Stimulated activated CD8-positive, alpha-beta memory T cell treated with anti-CD3 and anti-CD28 coated beads, Interleukin-15, amount 100 ng/mL, for 4 hours (primary cell): ENCODE measurements at places on chromosomes 11 and 22.

DNA sequence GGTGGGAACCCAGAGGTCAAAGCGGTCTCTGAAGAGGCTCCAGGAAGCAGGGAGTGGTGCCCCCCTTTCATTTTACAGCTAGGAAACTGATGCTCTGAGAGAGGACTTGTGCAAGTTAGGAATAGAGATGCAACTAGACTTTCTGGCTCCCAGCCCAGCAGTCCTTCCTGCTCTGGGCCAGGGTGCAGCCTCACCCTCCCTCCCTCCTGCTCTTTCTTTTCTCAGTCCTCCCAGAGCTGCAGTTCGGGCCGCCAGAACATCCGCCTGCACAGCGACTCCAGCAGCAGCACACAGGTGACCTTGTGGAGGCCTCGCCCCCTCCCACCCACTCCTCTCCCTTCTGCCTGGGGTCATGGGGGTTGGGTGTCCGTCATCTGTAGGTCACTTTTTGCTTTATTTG, 51.5 kb downstream of the LHFPL7 start:
- no peak for DNase-seq

- DNase-seq = no peak
These were observed 4.4 kb downstream of the FBXO7 start for GRCh38 chr22:32478994-32479393.

DNA sequence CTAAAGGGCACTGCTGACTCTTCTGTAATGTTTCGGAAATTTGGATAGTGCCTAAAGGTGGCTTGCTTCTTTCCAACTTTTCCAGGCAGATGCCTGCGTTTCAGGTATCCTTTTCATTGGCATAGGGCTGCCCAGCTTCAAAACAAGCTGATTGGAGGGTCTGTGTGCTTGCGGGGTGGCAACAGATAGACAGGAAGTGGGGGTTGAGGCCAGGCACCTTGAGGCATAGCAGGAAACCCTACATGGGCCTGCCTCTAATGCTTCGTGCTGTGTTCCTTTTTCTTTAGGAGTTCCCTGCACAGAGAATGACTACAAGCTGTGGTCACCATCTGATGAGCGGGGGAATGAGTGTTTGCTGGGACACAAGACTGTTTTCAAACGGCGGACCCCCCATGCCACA, 92.2 kb upstream of the SORL1-AS1 start:
- no peak for DNase-seq

- DNase-seq = no peak
These were observed 5.9 kb upstream of the SLC22A12 start for GRCh38 chr11:64585150-64585549.

- no peak for DNase-seq
These were observed 689 bp downstream of the RAB39A start for GRCh38 chr11:107928767-107929507.

DNA sequence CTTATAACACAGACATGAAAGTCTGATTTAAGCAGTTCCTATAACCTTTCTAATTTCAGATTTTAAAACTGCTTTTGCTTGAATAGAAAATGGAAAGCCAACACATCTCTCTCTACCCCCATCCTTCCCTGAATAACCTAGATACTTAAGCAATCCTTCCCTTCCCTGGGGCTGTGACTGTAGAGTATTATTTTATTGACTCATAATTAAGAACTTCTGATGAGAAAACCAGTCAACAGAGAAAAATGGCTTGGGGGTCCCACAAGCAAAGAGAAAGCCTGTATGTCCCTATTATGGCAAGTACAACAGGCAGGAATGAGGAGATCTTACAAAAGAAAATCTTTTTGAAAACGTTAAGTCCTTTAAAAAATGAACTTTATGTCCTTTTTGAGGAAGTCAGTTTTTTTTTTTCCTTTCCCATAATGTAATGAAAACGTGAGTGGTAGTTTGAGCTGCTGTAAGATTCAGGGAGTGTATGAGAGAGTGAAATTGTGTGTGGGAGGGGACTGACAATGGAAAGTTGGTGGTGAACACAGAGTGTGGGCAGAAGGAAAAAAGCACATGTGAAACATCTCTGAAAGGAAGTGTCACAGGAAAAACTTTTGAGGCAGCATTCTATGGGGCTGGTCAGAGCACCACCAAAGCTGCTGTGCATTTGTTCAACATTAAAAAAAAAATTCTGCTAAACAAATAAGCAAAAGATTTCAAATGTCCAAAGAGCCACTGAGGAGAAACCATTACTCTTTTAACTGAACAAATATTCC, 154.6 kb downstream of the MAML2 start:
- no peak for DNase-seq

DNA sequence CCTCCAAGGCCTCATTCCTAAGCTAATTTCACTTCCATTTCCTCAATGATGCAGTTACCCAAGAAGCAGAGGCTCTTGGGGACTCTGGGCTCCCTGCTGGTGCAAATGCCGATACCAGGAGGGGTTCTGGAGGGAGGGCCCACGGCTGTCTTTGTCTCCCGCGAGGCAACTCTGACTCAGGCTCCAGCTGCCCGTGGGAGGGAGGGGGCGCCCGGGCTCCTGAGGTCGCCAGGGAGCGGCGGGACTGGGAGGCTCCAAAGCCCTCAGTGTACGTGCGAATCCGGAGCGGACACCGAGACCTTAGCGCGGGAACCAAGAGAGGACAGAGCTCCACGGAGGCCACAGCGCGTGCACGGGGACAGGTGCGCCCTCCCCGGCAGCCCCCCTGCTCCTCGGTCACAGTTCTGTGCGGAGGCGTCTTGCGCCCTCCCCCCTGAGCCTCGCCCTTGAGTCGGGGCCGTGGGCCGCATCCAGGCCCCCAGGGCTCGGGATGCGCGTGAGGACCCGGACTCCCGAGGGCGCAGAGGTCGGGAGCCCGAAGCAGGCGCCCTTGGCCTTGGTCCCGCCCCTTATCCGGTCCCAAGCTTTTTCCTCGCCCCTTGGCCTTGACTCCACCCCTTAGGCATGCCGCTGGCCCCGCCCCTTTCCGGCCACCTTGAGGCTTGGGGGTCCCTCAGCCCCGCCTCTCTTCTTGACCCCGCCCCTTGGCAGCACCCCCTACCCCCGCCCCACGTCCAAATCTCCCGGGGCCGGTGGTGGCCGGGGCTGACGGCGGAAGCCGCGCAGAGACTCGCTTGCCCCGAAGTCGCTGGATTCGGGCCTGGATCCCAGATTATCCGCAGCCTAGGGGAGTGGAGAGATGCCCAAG, 4.7 kb upstream of the SHISA8 start:
- DNase-seq = no peak

DNA sequence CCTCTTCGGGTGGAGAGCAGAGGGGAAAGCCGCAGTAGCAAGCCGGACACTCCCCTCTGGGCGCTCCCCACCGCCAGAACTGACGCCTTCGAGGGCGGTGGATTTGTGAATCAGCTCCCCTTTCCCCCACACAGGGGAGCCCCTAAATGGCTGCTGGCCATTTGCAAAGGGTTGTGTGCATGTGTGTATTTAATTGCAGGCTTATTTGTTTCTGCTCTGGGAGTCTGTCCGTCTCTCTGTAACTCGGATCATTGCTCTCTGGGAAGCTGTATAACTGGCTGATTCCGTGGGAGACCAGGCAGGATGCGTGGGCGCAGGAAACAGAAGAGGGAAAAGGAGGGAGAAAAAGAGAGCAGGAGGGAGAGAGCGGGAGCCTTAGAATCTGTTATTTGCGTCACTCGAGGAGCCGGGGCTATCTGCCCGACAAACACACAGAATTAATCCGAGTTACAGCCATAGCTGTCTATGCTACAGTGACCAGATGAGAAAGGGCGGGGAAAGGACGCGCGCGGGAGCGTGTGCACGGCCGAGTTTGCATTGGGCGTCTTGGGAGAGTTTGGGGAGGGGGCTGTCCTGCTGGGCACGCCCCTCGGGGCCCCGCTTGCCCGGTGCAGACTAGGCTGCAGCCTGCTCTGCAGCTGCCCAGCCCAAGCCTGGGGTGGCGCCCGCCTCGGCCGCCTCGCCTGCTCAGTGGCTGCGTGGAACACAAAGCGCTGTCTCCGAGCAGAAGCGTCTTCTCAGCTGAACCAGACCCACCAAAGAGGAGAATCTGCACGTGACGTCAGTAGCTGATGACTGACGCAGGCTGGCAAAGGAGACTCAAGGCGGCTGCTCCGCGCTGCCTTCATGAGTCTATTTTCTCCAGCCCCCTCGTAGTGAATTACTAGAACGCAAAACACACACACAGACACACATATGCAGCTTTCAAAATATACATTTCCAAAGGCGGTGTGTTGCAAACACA, 105.3 kb upstream of the HSD17B12 start:
- no peak for DNase-seq

GRCh38 chr22:11598492-11599440, 3929.2 kb upstream of the OR11H1 start:
- DNase-seq = no peak

DNA sequence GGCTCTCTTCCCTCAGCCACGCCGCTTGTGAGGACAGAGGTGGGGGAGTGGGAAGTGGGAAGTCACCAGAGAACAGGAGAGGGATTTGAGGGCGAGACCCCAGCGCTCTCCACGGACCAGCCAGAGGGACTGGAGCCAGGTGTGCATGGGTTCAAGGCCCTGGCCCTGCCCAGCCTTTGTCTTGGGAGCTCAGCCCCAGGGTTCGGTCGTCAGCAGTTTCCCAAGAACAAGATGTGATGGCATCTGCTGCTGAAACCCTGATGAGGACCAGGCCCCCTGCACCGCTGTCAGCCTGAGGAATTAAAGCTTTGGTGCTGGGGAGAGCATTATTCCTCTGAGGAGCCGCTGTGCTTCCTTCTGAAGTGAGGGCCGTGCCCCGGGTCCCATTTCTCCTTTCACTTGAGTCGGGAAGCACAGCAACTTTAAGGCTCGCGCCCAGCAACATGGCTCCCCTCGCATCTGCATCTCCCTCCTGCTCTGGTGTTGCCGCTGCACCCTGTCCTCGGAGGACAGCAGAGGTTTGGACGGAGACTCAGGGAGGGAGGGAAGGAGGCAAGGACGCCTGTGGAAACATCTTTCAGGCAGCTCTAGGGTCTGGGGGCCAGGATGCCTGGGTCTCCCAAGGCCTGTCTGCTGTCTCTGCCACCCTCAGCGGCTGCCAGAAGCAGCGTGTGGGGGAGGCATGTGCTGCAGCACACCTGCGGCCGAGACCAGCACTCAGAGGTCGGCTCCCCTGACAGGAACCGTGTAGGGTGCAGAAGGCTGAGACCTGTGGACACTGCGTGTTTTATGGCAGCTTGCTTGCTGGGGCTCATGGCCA, 3.8 kb downstream of the IFITM5 start:
- DNase-seq = no peak

GRCh38 chr22:40002935-40003715, 8.4 kb downstream of the FAM83F start:
- DNase-seq = no peak

- no peak for DNase-seq
These were observed 17.7 kb upstream of the FNBP4 start for GRCh38 chr11:47784785-47785381.

DNA sequence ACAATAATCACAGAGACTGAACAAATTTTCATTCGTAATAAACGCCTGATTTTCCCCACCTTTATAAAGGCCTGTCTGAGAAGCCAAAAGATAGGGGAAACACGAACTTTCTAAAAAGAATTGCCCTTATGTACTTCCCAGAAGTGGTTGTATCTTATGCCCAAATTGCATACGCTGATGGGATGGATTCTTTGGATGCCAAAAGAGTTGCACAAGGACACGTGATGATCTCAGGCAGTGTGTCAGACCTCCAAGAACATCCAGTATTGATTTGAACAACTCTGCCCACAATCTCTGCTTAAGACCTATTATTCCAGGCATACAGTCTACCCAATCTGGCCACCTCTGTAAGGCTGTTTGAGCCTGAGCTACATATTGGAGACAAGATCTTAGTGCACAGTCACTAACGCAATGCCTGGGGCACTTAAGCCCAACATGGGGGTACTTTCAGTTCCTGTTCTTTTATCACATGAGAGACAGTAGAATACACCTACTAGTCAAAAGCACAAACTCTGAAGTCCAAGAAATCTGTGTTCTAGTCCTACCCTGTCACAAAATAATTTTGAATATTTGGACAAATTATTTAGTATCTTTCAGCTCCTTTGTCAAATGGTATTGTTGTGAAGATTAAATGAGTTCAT, 38.9 kb downstream of the OR10A6 start:
- no peak for DNase-seq

DNA sequence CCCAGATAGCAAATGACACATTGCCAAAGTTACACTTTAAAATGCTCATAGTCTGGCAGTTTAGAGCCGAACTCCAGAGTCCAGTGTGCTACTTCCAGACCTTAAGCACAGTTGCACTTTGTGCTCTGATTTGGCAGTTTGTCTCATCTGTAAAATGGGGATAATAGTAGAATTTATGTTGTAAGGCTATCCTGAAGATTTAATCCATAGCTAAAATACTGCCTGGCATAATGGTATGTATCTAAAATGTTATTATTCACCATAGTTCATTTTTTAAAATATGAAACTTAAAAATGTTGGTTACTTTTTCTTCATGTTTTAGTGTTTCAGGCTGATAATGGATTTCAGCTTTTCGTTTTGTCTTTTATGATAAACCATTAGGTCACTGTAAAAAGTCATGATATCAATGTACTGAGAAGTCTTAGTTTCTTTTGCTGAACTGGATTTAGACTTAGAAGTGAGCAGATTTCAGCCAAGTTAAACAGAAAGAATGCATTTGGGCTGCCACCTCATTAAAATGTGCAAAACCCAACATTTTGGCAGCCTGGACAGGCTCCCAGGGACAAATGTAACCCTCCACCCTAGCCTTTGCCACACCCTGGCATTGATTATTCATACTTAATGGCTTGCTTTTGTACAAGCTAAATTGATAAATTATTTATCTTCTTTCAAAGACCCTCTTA, 933 bp downstream of the OLFML1 start:
- DNase-seq = no peak

DNA sequence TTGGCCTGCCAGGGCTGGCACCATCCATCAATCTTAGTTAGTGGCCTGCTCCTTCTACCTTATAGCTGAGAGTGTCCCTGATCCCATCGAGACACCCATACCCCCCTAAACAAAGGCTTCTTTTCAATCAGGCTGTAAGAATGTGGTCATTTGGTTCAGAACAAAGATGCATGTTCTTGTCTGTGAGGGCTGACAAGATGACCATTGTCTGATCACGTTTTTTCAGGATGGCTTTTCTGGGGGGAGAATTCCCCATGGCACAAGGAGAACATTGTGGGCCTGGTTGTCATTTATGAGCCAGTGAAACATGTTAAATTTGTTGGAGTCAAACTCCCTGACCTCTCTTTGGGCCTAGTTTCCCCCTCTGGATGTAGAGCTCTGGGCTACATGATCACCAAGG, 160.4 kb downstream of the INSC start:
- no peak for DNase-seq

- DNase-seq = no peak
These were observed 207.6 kb downstream of the BRD1 start for GRCh38 chr22:49620003-49620556.

DNA sequence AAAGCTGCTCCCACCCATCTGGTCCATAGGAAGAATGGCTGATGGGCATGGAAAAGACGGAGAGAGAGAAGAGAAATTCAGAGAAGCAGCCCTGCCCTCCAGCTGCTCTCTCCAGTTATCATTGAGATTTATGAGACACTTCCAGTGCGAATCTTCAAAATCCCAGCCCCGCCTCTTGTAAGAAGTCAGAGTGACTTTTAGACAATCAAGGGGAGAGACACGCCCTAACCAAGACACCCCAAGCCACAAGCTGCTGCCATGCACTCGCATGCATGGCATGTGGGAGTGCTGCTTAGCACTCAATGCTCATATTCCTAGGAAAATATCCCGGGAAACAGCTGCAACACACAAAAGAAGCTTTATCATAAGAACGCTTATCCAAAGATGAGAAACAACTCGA, 110.6 kb upstream of the BID start:
- DNase-seq = no peak

GRCh38 chr22:26359156-26359555, 69.9 kb upstream of the ASPHD2 start:
- no peak for DNase-seq

- DNase-seq = no peak
These were observed 24.6 kb upstream of the LDLRAD3 start for GRCh38 chr11:35919244-35919643.

- no peak for DNase-seq
These were observed 693.6 kb downstream of the BRD1 start for GRCh38 chr22:49134076-49134475.
